Aortic smooth muscle cell (primary cell): ENCODE measurements at places on chromosomes 4 and X. TPM values are rescaled to one million over a fixed set of nuclear protein-coding genes. Genes with fewer than 3 reads are reported as not detected.

CFP gene
- total RNA-seq: 0.13 and 0.25 TPM in 2 replicates

PHOX2B gene
- total RNA-seq: not detected in 2 replicates

SLC9B1 gene
- 2.9 and 4.9 TPM in 2 replicates for total RNA-seq

S100G gene
- total RNA-seq: not detected in 2 replicates

PUDP gene
- total RNA-seq: 2.8 and 4.4 TPM in 2 replicates

MTNR1A gene
- not detected in 2 replicates for total RNA-seq

BEX2 gene
- total RNA-seq: 0.68 and 0.79 TPM in 2 replicates

PF4V1 gene
- 0.40 TPM in 1 of 2 replicates, not detected in the other for total RNA-seq

EDA2R gene
- 8.3 and 9.0 TPM in 2 replicates for total RNA-seq

MXRA5 gene
- 0.12 and 0.13 TPM in 2 replicates for total RNA-seq

CXCL10 gene
- not detected in 2 replicates for total RNA-seq

MAGEA11 gene
- total RNA-seq: not detected in 2 replicates

SOX3 gene
- total RNA-seq: not detected in 2 replicates

TASL gene
- not detected in 2 replicates for total RNA-seq

L1CAM gene
- under 0.01 and 0.13 TPM in 2 replicates for total RNA-seq

OTC gene
- not detected in 2 replicates for total RNA-seq

SAGE1 gene
- total RNA-seq: not detected in 2 replicates

TAF7L gene
- 0.25 and 0.26 TPM in 2 replicates for total RNA-seq

RHOXF1 gene
- not detected in 2 replicates for total RNA-seq

TRMT44 gene
- 9.5 and 12.9 TPM in 2 replicates for total RNA-seq

TRIM60 gene
- total RNA-seq: not detected in 2 replicates

CYLC1 gene
- not detected in 2 replicates for total RNA-seq

MOB1B gene
- 9.1 and 11.3 TPM in 2 replicates for total RNA-seq

NPY2R gene
- 117 and 139 TPM in 2 replicates for total RNA-seq
